ENCODE measurements at places on chromosomes 11 and 22. TPM values are rescaled to one million over a fixed set of nuclear protein-coding genes. Genes with fewer than 3 reads are reported as not detected.

DNA sequence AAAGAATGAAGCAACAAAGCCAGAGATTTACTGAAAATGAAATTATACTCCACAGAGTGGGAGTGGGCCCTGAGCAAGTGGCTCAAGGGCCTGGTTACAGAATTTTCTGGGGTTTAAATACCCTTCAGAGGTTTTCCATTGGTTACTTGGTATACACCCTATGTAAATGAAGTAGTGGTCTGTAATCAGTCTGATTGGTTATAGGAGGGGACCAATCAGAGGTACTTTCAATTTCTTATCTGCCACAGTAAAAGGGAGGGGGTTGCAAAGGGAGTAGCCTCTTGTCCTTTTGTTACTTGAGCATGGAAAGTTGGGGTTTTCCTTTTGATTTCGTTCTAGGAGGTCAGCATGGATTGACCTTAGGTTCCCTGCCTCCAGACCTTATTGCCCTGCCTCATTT lies 63.5 kb downstream of the ATM start:
- no peak for DNase-seq

Gene CDC42BPG
- 4.4 TPM for polyA plus RNA-seq

Gene LINC01488
- not detected for polyA plus RNA-seq

Gene P2RY2
- polyA plus RNA-seq: 0.13 TPM

DNA sequence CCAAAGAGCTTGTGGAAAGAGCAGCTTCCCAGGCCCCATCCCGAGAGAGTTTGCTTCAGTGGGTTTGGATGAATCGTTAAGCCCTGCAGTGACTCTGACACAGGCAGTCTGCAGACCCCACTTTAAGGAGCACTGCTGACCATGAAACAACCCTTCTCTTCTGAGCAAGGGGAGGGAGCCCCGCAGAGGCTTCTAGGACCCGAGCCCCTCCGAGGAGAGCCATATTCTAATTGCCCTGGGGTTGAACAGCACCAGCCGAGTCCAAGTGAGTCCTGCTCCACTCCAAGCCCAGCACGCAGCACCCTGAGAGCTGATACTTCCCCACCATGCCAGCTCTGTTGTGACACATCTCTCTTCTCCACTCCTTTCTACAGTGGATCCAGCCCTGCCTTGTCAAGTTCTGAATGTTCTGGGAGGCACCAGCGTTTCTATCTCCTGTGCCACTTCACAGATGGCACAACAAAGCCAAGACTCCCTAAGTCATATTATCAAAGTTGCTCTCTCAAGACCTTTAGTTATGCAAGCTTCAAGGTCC lies 10.4 kb downstream of the USP2 start:
- no peak for DNase-seq

- no peak for DNase-seq
These were observed 25.9 kb downstream of the MCAM start for GRCh38 chr11:119290894-119291497.

DNA sequence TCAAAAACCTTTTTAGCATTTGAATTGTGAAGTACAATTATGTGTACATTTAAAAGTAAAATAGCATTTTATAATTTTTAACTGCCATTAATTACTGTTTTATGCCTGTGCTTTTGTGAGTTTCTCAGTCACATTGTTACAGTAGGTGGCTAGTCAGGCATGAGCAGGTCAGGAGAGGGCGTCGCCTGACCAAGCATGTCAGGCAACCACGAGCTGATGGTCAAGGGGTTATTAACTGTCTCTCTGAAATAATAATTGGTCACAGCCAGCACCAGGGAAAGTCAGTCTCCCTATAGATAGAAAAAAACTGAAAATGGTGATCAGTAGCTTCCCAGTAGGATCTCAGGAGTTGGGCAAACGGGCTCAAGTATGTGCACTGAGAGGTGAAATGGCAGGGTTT lies 19.4 kb upstream of the CCDC81 start:
- DNase-seq: no peak

DNA sequence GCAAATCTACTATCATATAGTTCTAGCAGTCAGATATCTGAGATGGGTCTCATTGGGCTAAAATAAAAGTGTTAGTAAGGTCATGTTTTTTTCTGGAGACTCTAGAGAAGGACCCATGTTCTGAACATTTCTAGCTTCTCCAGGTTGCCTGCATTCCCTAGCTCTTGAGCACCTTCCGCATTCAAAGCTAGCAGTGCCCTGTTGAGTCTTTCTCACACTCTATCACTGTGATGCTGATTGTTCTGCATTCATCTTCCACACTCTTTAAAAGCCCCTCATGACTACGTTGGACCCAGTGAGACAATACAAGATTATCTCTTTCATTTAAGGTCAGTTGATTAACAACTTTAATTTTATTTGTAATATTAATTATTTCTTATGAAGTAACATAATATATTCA lies 433.3 kb upstream of the CHORDC1 start:
- DNase-seq: no peak

Gene EFEMP2
- 13.3 TPM for polyA plus RNA-seq

DNA sequence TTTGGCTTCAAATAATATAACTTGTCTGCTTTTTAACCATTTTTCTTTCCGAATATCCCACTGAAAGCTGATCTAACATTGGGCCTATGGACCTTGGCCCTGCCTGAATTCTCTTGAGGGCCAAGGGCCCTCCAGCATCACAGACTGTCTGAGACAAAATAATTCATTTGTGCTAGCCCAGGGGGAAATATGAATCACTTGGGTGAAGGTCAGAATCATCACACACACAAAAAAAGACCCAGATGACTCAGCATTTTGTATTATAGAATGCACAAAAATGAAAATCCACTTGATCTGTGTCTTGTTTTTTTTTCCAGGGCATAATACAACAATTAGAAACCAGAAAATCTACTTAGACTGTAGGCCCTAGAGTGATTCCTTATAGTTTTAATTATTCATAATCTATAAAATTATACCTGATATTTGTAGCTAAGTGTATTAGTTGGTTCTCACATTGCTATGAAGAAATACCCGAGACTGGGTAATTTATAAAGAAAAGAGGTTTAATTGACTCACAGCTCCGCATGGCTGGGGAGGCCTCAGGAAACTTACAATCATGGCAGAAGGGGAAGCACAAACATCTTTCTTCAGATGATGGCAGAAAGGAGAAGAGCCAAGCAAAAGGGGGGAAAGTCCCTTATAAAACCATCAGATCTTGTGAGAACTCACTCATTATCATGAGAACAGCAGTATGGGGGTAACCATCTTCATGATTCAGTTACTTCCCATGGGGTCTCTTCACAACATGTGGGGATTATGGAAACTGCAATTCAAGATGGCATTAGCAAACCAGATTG lies 15.6 kb upstream of the RDX start:
- DNase-seq: no peak
